ENCODE measurements at places on chromosomes 2 and 18.
A peak's percentile ranks its signal among the peaks of the same experiment; 100 is the strongest.

DNA sequence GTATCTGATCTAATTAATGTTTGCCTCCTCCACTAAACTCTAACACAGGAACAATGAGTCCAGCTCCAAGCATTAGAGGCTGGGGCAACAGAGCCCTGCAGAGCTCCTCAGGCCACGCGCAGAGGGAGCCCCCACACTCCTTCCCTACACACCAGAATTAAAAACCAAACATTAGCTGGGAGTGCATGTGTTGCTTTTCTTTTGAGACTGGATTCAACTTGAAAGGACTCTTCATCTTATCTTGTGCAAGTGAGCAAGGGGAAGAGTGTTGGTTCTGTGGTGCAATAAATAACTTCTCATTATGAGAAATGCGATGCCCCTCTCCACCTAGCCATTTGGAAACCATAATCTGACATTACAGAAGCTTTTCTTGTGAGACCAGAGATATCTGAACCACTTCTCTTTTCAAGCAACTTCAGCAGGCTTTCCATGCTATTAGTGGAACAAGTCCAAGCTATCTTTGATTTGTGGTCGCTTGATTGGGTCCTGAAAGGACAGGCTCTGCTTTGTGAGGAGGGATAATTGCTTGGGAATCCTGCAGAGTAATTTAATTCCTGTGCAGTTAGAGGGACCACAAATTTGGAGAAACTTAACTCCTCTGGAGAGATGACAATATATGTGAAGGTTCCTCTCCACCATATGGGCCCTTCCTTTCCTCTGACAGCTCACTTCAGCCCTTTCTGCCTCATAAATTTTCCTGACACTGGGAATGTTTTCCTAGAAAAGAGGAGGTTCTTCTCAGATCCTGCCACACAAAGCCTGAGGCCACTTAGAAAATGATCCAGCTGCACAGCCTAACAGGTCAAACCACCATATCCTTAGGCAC, 112.5 kb downstream of the ATL2 start:
- DNase-seq: no peak

- no peak for DNase-seq
Measured at GRCh38 chr2:17272652-17273525, 245.4 kb downstream of the RAD51AP2 start.

- DNase-seq: no peak
Measured at GRCh38 chr2:3443506-3444084, 64.1 kb downstream of the TRAPPC12 start.

GRCh38 chr2:234051374-234052070, 1.0 kb downstream of the SPP2 start:
- no peak for DNase-seq

DNA sequence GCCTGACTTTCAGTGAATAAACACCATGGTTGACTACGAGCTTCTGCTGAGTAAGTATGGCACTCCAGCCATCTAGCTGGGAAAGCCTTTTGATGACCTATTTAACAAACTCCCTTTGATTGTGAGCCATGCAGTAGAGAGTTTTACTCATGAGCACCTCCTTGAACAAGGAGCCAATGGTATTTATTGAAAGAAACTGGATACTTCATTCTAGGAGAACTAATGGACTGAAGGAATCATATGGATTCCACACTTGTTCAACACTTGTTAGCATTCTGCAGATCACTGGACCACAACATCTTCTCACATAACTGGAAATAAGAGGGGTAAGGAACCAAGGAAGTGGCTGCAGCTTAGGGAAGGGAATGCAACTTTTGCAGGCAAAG, 320.9 kb upstream of the ETAA1 start:
- DNase-seq: no peak

DNA sequence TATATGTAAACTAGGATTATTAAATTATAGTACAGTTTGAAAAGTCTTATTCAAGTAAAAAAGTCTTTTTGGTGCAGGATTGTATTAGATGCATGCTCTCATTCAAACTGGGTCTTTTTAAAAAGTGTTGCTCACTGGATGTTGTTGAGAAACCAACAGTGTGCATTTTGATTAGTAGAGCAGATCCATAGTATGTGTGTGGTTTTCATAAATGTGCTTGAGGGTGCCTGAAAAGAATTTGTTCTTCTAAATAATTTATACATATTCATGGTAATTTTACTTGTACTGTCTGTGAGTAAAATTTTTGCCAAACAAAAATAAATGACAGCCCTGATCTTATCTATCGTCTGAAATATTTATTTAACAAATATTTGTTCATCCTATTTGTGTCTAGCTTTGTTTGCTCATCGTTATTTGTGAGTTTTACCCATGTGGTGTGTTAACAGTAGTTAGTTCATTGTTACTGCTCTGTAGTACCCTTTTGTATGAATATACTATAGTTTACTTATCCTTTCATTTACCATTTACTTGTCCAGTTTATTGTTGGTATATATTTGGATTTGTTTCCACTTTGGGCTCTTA, 50.4 kb downstream of the PTPN4 start:
- no peak for DNase-seq

DNA sequence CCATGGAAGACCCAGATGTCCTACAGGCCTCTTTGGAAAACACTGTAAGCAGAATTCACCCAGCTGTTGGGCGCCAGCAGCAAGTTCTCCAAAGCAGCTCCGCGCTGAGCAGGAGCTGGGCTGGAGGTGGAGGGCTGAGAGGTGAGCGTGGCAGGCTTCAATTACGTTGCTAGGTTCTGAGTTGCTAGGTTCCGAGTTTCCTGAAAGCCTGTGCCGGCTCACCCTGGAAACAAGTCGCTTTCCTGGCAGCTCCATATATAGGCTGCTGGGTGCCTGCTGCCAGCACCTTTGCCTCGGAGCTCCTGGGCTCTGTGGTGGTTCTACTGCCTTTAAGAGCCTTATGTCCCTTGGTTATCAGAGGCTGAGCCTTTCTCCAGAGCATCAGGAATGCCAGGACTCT, 14.4 kb upstream of the EGR4 start:
- DNase-seq: no peak

DNA sequence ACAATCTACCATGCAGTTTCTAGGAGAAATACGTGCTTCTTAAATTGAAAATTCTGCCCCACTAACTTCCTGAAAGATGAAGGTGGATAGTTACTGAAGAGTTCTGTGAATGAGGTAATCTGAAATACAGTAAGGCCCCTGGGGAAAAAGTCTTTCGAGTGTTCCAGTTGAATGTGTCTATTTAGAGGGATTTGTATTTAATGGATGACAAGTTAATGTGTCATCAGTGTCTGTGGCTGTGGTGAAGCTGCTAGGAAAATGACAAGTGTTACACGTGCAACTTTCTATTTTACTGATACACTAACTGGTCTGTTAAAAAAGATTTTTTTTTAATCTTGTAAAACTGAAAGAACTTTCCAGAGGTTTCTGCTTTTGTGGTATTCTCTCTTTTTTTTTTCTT, 384.6 kb downstream of the STK39 start:
- no peak for DNase-seq

- DNase-seq: peak; percentile 62
Measured at GRCh38 chr2:165469417-165469816, at the start of gene CSRNP3. CSRNP3 (plus strand) TSS chr2:165469698; CDS start chr2:165595066, 125,368 bp downstream.

DNA sequence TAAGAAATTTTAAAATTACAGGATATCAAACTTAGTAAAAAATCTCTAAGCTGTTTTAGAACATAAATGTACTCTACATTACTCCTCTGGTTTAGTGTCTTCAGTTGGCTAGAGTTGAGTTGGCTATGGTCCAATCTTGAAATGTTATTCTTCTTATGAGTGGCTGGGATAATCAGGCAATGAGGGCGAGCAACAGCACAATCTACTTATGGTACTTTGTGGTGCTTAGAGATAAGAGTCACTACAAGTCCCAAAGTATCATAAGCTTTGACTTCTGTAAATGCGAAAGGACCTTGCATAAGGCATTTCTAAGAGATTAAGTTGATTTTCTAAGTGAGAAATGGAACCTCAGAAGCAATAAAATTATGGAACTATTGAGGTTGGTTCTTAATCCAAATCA, 361.7 kb downstream of the GPD2 start:
- no peak for DNase-seq

GRCh38 chr2:8538531-8538930, 143.3 kb upstream of the ID2 start:
- no peak for DNase-seq

DNA sequence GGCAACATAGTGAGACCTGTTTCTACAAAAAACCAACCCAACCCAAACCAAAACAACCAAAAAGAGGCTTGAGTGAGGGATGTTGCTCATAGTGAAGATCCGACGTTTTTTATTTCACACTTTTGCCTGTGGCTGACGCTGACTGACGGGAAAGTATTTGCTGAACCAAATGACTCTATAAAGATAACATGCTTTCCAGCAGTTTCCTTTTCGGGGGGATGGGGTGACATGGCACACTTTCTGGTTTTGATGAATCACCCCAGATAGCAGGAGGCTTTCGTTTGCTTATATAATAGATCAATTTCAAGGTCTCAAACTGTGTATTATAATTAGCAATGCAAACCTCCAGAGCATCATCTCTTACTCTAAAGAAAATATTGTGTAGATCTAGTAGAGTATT, 150.8 kb downstream of the AQP4 start:
- DNase-seq: no peak

DNA sequence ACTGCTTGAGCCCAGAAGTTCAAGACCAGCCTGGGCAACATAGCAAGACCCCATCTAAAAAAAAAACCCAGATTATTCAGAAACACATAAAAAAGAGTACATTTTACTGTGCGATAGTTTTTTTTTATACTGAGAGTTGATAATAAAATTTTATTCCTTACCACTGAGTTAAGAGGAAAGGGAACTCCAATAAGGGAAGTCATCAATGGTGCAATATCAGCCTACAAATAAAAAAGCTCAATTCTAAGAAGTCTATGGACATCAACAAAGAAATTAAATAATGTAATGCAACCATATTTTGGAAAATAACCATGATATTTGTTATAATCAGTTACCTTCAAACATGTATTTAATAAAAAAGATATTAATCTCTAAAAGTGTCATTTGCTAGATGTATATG, 46.6 kb downstream of the PIGN start:
- no peak for DNase-seq

- no peak for DNase-seq
Measured at GRCh38 chr2:62461707-62462106, 44.3 kb downstream of the TMEM17 start.

DNA sequence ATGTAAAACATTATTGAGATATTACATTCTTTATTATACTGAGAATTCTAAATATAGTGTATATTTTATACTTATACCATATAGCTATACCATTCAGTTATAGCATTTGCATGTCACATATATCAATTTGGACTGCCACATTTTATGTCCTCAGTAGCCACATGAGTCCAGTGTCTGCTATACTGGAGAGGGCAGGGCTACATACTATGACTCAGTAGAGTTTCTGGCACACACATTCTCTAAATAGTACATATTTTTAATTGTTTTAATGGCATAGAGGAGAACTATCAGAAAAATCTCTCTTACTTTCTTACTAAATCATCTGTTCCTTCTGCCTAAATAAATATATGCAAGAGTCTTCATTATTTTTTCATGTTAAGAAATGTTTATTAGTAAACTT, 55.4 kb upstream of the COL5A2 start:
- no peak for DNase-seq

DNA sequence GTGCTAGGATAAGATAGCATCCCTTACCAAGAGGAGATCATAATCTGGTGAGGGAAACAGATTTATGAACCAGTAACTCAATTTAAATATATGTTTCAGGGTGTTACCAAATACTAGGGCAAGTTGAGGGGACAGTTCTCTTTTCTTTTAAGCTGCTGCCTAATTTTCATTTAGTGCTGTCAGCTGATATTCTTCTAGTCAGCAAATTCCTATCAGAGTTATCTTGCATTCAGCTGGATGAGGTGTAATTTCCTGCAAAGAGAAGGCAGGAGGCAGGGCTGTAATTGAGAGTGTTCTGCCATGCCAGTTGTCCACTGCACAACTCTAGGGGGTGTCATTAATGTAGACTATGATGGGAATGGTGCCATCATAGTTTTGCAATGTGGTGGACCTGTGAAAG, 141.3 kb upstream of the LHCGR start:
- DNase-seq: no peak

DNA sequence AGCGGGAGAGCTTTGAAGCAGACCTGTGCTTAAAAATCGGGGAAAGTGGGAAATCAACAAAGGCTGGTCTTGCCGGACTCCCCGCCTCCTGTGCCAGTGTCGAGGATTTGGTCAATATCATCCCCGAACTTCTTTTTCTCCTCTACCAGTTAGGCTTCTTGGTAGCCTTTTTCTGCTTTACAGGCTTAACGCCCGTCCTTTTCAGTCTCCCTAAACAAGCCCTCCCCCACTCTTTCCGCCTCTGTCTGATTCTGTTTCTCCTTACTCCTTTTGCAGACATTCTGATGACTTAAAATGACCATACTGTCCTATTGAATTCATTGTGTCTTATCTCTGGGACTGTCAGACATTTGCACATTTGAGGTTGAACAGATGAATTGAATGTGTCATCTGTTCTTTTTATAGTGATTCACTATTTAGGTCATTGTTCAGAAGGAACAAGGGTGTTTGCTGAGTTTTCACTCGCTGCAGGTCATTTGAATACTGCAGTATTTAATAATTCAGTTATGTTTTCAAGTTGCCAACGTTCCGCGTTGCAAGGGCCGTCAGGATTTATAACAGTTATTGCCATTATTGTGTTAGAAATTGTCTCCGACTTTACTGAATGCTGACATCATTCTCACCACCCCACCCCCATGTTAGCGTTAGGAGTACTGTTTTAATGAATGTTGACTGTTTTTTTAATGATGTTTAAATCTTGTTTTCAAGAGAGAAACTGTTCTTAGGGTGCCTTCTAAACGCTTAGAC, 1.1 kb downstream of the ITGAV start:
- no peak for DNase-seq

- DNase-seq: no peak
Measured at GRCh38 chr2:101291973-101292372, 16.5 kb downstream of the RNF149 start.

DNA sequence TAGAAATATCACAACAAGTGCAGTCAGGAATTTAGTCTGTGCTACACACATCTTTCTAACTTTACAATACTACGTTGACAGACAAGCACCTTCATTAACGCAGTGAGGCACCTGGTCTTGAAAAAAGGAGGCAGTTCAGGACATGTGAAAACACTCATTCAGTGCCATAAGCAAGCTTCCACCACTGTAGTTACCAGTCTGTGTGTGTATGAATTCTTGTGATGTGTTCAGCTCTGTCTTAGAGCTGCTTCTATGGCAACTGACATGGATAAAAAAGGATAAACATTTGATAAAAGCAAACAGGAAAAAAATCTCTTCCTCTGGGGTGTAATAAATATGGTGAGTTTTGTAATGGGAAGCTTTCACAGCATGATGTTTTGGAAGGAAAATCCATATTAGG, 623.8 kb upstream of the NXPH2 start:
- no peak for DNase-seq

- no peak for DNase-seq
Measured at GRCh38 chr2:219684721-219685689, 57.6 kb downstream of the SLC4A3 start.

GRCh38 chr2:85907671-85908157, 18.9 kb upstream of the ST3GAL5 start:
- DNase-seq: no peak

GRCh38 chr2:74447230-74447999, 5.7 kb upstream of the RTKN start:
- DNase-seq: no peak

Data from hypothalamus (tissue), 51 donors.